ENCODE measurements at places on chromosomes 2 and 18. TPM values are rescaled to one million over a fixed set of nuclear protein-coding genes. Genes with fewer than 3 reads are reported as not detected.

- DNase-seq: no peak
These were observed 325.8 kb upstream of the REG3G start for GRCh38 chr2:78699696-78700095.

DNA sequence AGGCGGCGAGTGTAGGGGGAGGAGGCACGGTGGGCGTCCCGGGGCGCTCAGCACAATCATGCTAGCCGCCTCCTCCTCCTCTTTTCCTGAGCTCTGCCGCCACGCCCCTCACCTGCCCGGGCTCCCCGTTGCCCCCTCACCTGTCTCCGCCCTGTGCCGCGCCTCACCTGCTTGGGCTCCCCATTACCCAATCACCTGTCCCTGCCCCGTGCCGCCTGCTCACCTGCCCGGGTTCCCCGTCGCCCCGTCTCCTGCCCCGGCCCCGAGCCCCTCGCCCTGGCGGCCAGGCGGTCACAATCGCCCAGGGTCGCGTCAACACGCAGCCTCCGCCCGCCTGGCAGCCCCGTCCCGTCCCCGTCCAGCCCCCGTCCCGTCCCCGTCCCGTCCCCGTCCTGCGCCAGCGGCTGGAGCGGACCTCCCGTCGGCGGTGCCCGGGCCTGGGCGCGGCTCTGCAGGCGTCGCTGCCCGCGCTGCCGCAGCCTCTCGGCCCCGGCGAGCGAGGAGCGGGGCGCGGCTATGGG lies at the start of gene DCDC2C:
DCDC2C (plus strand) TSS at position 340 of the 521 bp plus-strand sequence; CDS start at position 517, 177 bp downstream.
- no peak for DNase-seq

GRCh38 chr2:40937284-40937683 lies 485.4 kb upstream of the SLC8A1 start:
- DNase-seq: no peak

DNA sequence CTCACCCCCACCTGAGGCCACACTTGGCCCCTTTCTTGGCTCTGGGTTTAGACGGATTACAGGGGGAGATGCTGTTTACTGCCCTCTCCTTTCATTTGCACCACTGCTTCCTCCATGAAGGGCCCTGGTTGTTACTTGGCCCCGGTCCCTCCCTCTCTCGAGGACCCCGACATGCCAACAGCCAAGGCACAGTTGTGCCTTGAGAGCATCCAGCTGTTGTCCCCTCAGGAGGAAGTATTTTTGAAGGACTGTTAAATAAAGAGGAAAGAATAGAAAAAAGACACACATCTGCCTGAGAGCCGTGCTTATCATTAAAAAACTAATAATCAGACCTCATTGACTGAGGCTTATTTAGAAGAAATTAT lies 44.0 kb downstream of the ITGB1BP1 start:
- DNase-seq: no peak

GRCh38 chr2:237361194-237362004 lies 52.6 kb downstream of the COL6A3 start:
- no peak for DNase-seq

Gene LIPG
- 0.94 TPM for polyA plus RNA-seq

Gene EMILIN1
- polyA plus RNA-seq: 177 TPM

- DNase-seq: no peak
These were observed 2.0 kb downstream of the AGPS start for GRCh38 chr2:177394594-177394973.

- DNase-seq: no peak
These were observed 77.7 kb downstream of the KCTD18 start for GRCh38 chr2:200431996-200432705.

- DNase-seq: no peak
These were observed 45.1 kb upstream of the TNFRSF11A start for GRCh38 chr18:62280058-62280457.

DNA sequence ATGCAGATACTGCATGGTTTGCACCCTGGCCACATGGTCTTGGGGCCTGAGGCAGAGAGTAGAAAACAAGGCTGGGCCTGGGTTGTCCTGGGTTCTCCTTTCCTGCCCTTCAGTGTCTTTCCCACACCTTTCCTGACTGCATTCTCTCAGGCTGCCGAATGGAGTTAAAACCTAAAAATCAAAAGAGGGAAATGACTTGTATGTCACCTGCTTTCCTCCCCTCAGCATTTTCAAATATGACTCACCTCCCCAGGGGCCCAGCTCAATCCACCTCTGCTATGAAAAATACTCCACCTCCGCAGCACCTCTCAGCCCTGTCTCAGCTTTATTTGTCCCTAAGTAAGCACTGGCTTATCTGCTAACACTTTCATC lies 457.8 kb upstream of the MEX3C start:
- no peak for DNase-seq

DNA sequence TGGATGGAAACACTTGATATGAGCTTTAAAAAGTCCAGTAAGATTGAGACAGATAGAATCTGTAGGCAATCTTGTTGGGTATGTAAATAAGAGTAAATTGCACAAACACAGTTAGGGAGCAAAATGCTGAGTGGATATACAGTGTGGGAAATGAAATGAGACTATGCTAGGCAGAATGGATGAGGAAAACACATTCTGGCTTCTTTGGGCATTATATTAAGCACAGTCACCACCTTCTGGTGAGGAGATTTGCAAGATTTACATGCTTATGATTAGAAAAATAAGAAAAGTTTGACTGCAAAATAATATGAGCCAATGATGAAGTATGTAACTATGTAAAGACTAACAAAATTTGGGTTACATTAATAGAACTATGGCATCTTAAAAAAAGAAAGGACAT lies 2165.0 kb upstream of the CELF4 start:
- no peak for DNase-seq

Gene CD207
- polyA plus RNA-seq: 0.83 TPM

Gene ANKRD30B
- 0.04 TPM for polyA plus RNA-seq

- no peak for DNase-seq
These were observed 32.2 kb downstream of the MTERF4 start for GRCh38 chr2:241069821-241070281.

DNA sequence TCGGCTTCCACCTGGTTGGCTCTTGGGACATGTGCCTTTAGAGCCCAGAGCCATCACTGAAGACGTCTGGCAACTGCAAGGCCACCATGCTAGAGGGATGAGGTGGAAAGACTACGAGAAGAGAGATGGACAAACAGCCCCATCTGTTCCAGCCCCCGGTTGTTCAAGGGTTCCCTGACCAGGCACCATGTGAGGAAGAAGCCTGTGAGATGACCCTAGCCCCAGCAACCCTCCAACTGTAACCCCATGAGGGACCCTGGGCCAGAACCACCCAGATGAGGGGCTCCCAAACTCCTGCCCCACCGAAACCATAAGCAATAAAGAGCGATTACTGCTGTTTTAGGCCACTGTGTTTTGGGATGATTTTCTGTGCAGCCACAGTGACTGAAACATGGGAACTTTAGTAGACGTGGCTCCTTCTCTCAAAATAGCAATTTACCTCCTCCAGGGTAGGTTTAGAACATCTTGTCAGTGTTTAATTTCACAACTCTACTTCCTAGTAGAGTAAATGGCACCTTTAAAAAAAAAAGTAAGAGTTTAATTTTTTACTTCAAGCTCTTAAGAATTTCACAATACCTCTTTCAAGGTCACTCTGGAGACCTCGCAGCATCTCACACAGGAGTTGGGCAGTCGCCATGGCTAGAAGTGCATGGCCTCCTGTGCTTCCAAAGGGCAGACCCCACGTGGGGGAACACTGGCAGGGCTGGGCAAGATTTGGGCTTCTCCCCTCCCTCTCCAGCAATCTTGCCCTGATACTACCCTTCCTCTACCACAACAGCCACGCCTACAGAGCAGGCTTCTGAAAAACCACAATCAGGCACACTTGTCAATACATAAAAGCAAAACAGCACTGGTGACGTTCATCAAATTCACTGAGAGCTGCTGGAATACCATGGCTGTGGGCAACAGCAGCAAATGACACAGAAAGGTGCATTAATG lies 48.8 kb downstream of the TMEM163 start:
- peak; percentile 74 for DNase-seq

Gene UGT1A1
- not detected for polyA plus RNA-seq

Gene GRP
- polyA plus RNA-seq: not detected

Gene SNX17
- 82.5 TPM for polyA plus RNA-seq

Gene SAG
- not detected for polyA plus RNA-seq

Gene SNED1
- polyA plus RNA-seq: 16.7 TPM

Gene POMC
- polyA plus RNA-seq: not detected

Gene MSGN1
- polyA plus RNA-seq: not detected

Gene PLGLB2
- polyA plus RNA-seq: 1.6 TPM

Gene KRTCAP3
- polyA plus RNA-seq: 2.8 TPM

DNA sequence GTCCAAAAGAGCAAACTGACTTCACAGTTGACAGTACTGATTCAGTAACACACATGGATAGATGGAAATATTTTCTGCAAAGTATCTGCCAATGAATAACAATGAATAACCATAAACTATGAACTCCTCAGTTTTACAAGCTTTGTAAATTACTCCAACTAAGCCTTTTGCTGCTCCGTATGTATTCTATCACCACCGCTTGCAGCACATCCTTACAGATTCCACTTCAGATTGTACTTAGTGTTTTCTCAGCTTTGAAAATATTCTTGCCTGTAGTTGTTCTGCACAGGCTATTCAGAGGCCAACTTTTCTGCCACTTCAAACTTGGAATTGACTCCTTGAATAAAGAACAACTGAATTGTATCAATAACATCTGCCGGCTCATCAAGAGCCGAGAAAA lies 36.2 kb downstream of the TLK1 start:
- no peak for DNase-seq

GRCh38 chr2:159192371-159192918 lies 94.1 kb downstream of the WDSUB1 start:
- DNase-seq: no peak

- no peak for DNase-seq
These were observed 9.2 kb downstream of the RAB17 start for GRCh38 chr2:237581326-237581725.

GRCh38 chr2:50649626-50650402 lies 382.1 kb downstream of the NRXN1 start:
- no peak for DNase-seq

Gene MERTK
- 8.3 TPM for polyA plus RNA-seq

- peak; percentile 4 for DNase-seq
These were observed 323.6 kb upstream of the HS6ST1 start for GRCh38 chr2:128642316-128642715.

GRCh38 chr2:170301626-170302025 lies 123.7 kb downstream of the MYO3B start:
- no peak for DNase-seq

DNA sequence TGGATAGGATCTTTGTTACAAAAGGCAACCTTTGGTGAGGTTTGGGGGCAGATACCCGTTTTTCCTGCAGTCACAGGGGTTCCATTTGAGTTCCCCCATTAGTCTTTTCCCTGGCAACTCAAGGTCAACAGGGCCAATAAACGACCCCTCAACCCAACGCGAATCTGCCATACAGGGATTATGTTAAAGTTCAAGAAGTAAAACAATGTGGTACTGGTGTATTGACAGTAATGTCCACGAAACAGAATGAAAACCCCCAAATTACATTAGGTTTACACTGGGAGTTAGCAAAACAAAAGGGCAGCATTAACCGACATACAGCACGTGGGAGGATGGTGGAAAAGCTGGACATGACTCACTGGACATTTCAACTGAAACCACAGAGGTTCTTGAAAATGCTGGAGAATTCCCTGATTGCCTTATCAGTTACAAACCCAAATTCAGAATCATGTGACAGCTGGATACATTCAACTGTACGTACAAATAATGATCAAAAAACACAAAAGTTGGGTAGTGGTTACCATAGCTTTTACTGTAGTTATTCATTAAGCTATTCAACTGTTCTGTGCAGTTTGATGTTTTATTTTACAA lies 4.9 kb upstream of the IMP4 start:
- no peak for DNase-seq

DNA sequence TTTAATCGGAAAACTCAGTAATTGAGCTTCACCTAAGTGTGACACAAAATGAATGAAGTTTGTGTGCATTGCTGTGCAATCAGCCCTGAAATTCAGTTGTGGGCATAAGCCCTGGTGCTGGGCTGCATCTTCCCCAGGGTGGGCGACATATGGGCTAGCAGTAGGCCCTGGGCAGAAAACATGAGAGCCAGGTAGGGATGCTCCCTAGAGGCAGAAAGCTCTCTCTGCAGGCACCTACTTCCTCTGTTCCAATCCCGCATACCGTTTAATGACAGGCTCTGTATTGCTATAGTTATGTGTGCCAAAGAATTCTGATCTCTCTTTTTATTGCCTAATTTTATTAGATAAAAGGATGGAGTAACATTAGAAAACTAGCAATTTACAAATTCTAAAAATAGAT lies 456.7 kb downstream of the NRXN1 start:
- DNase-seq: no peak

GRCh38 chr18:26908906-26909305 lies 43.4 kb upstream of the AQP4 start:
- DNase-seq: no peak

GRCh38 chr2:210964141-210964764 lies 407.9 kb downstream of the CPS1 start:
- no peak for DNase-seq

Gene SATB2
- 0.92 TPM for polyA plus RNA-seq

Gene RFX8
- polyA plus RNA-seq: 0.05 TPM

- DNase-seq: no peak
These were observed 308.5 kb downstream of the KCNS3 start for GRCh38 chr2:18186816-18187613.

All from ovary (tissue), 10 donors.